Calu3 (cell line): ENCODE measurements at places on chromosomes 11 and 22.

DNA sequence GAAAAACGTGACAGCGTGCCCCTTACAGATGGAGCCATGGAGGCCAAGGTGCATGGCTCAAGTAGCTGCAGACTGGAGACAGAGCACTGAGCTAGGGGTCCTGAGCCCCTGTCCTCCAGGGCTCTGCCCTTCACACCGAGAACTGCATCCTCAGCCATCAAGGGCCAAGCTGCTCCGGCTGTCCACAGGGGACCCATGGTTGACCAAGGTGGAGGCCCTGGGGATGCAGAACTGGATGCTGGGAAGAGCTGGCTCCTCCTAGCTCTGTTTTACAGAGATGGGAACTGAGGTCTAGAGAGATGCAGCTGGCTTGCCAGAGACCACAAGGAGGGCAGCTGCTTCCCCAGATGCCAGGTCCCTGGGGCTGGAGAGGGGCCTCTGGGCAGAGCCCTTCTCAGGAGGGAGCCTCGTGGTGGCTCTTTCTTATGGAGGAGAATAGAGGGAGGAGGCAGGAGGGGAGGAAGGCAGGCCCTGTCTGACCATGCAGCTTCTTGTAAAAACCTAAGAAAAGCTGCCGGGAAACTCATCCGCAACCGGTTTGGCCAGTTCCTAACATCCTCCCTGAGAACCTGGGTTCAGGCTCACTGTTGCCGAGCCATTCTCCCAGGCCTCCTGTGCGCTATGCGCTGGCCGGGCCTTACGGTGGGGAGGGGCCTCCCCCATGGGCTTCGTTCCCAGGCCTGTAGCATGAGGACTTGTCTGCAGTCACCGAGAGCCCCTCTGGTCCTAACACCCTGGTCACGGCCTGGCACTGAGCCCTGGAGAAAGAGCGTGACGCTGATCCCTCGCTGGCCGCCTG, 80.6 kb downstream of the WNT7B start:
- peak; percentile 76 for DNase-seq
- peaks cover 34% of the 10 kb centered on the region for H3K4me1 ChIP-seq

GRCh38 chr22:28029956-28030355, 110.9 kb upstream of the PITPNB start:
- H3K4me1 ChIP-seq: no peaks in the 10 kb centered on the region
- H3K36me3 ChIP-seq: no peaks in the 10 kb centered on the region
- H3K27me3 ChIP-seq: peaks cover 30% of the 10 kb centered on the region
- H3K27ac ChIP-seq: no peak overlapping the region
- H3K4me3 ChIP-seq: no peak overlapping the region

DNA sequence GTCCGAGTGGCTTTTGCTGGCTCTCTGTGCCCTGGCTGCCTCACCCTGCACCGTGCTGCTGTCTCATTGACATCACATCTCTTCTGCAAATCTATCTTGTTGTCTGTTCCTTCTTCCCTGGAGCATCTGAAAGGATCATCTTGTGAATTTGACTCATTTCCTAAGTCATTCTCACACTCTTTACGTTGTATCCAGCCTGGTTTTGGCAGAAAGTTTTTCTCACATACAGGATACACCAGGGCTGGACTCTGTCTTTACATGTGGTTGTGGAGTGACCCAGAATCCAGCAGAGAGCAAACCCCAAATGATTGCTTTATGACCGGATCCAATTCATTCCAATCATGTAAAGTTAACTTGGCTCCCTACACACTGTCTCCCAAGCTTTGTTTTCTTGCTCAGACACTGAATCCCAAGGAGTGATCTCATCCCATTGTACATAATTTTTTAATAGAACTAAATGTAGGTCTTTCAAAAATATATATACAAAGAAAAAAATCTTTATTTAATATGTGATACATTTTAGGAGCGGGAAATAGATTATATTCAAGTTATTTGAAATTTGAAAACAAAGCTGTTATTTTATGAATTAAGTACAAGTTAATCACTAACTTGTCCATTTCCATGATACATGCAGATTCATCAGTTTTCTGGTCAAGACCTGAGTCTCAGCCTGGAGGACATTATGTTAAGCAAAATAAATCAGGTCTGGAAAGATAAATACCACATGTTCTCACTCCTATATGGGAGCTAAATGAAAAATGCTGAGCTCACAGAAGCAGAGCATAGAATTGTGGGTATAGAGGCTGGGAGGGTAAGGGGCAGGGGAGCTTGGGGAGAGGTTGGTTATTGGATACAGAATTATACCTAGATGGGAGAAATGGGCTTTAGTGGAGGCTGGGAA, 2.9 kb upstream of the RFPL1 start:
- H3K27ac ChIP-seq: no peak overlapping the region
- H3K36me3 ChIP-seq: no peaks in the 10 kb centered on the region
- peaks cover 63% of the 10 kb centered on the region for H3K27me3 ChIP-seq
- no peak overlapping the region for H3K4me3 ChIP-seq
- H3K4me1 ChIP-seq: no peaks in the 10 kb centered on the region
- no peak for DNase-seq

DNA sequence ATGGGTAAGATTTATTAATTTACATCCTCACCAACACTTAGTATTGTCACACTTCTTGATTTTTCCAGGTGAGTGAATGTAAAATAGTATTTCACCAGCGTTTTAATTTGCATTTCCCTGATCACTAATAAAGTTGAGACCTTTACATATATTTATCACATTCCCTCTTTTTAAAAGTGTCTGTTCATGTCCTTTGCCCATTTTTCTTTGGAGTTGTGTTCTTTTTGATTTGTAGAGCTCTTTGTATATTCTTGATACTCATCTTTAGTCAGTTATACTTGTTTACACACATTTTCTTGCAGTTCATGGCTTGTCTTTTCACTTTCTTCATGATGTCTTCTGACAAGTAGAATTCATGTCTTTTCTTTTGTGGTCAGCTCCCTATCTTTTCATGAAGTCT, 2.2 kb upstream of the PLAAT5 start:
- H3K4me3 ChIP-seq: no peak overlapping the region
- no peaks in the 10 kb centered on the region for H3K27me3 ChIP-seq
- H3K27ac ChIP-seq: no peak overlapping the region
- peaks cover 52% of the 10 kb centered on the region for H3K4me1 ChIP-seq
- no peak for DNase-seq
- H3K36me3 ChIP-seq: no peaks in the 10 kb centered on the region
